ENCODE measurements at places on chromosomes 3 and 15. TPM values are rescaled to one million over a fixed set of nuclear protein-coding genes. Genes with fewer than 3 reads are reported as not detected.

P2RY1 gene
- 1.7 TPM for total RNA-seq

ZPLD1 gene
- not detected for total RNA-seq

ARGFX gene
- total RNA-seq = not detected

SENP8 gene
- total RNA-seq = 2.8 TPM

DNA sequence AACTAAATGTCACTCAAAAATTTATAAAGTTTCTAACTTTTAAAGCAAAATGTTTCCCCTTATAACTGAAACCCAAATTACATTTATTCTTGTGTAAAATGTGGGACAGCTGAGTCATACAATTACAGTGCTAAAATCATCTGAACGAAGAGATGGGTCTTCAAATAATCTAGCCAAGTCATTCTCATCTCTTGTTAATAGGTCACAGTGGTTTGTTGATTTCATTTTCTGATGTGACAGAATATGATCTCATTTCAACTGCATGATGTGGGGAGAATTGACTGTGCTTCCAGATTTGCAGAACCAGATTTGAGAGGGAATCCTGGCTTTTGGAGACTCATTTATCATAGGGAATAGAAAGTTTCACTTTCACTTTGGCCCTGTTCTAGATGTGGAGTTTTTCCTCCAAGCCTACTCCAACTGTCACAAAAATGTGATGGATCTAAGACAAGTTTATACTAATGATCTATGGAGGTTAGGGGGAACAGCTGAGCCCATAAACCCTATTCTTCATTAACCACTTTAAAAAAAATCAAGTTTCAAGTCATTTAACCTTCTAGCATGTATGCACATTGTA is 685.0 kb downstream of the PDCD6IP start:
- H3K4me3 ChIP-seq = peak overlapping the region; percentile 9
- H3K27ac ChIP-seq = no peak overlapping the region
- H3K36me3 ChIP-seq = no peaks in the 10 kb centered on the region
- no peak for DNase-seq
- H3K27me3 ChIP-seq = no peaks in the 10 kb centered on the region

GRCh38 chr3:61929617-61930016 is 368.2 kb downstream of the PTPRG start:
- H3K4me3 ChIP-seq = no peak overlapping the region
- no peaks in the 10 kb centered on the region for H3K36me3 ChIP-seq
- DNase-seq = no peak

GRCh38 chr15:100770661-100771584 is 108.7 kb upstream of the ALDH1A3 start:
- H3K4me3 ChIP-seq = no peak overlapping the region
- peaks cover 4% of the 10 kb centered on the region for H3K27me3 ChIP-seq
- no peak for DNase-seq
- no peak overlapping the region for H3K27ac ChIP-seq

DNA sequence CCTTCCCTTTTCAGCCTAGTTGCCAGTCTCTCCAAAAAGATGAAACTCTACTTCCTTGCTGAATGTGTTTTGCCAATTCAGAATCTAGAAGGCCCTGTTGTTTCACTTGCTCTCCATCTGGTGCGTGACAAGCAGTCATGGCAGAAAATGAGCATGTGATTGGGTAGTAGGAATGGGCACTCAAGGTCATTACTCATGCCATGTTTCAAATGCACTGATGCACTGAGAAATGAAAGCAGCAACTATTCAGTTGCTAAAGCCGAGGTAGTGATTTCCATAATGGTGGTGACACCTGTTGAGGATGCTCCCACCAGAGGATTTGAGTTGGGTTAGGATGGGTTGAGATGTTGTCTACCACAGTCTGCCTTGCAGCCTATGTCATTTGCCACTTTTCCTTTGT is 12.7 kb downstream of the ZBTB38 start:
- DNase-seq = no peak
- H3K36me3 ChIP-seq = no peaks in the 10 kb centered on the region
- peaks cover 27% of the 10 kb centered on the region for H3K4me1 ChIP-seq
- no peak overlapping the region for H3K4me3 ChIP-seq
- no peaks in the 10 kb centered on the region for H3K27me3 ChIP-seq

DNA sequence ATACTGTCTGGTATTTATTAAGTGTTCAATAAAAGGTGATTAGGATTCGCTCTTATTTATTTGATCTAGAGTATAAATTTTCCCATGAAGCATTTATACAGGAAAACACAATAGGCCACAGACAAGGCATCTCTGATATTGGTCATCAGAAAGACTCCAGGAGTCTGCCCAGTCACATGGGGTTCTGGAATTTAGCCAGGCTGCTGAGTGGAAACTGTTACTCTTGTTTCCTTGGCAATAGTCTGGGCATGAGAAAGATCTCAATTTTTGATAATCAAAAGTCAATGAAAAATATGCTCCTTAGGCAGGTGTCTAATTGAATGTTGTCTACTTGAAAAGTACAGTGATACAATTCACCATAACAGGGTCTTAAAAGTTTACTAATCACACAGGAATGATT is 161.2 kb downstream of the FRMD5 start:
- no peak for DNase-seq
- H3K4me3 ChIP-seq = no peak overlapping the region
- H3K36me3 ChIP-seq = no peaks in the 10 kb centered on the region
- H3K4me1 ChIP-seq = peaks cover 5% of the 10 kb centered on the region
- no peak overlapping the region for H3K27ac ChIP-seq
- H3K27me3 ChIP-seq = peaks cover 29% of the 10 kb centered on the region

GRCh38 chr3:2558796-2559195 is 460.1 kb downstream of the CNTN4 start:
- H3K4me3 ChIP-seq = no peak overlapping the region
- H3K36me3 ChIP-seq = no peaks in the 10 kb centered on the region
- H3K27me3 ChIP-seq = peaks cover 3% of the 10 kb centered on the region
- no peak for DNase-seq
- H3K4me1 ChIP-seq = no peaks in the 10 kb centered on the region

- no peak for DNase-seq
- H3K27ac ChIP-seq = no peak overlapping the region
- peaks cover 14% of the 10 kb centered on the region for H3K27me3 ChIP-seq
- no peaks in the 10 kb centered on the region for H3K4me1 ChIP-seq
These were observed 84.3 kb upstream of the ABI3BP start for GRCh38 chr3:101077361-101078011.

GRCh38 chr3:149252272-149252671 is 30.6 kb upstream of the CP start:
- H3K4me1 ChIP-seq = peaks cover 14% of the 10 kb centered on the region
- no peaks in the 10 kb centered on the region for H3K36me3 ChIP-seq
- no peak for DNase-seq

- no peak overlapping the region for H3K4me3 ChIP-seq
- DNase-seq = no peak
- no peak overlapping the region for H3K27ac ChIP-seq
- H3K4me1 ChIP-seq = no peaks in the 10 kb centered on the region
- H3K27me3 ChIP-seq = no peaks in the 10 kb centered on the region
These were observed 88.3 kb downstream of the PDZRN3 start for GRCh38 chr3:73536336-73536895.

- DNase-seq = no peak
- peaks cover 42% of the 10 kb centered on the region for H3K27me3 ChIP-seq
- H3K4me1 ChIP-seq = peaks cover under 1% of the 10 kb centered on the region
- no peak overlapping the region for H3K27ac ChIP-seq
These were observed 3.7 kb upstream of the CCK start for GRCh38 chr3:42269647-42270046.

DNA sequence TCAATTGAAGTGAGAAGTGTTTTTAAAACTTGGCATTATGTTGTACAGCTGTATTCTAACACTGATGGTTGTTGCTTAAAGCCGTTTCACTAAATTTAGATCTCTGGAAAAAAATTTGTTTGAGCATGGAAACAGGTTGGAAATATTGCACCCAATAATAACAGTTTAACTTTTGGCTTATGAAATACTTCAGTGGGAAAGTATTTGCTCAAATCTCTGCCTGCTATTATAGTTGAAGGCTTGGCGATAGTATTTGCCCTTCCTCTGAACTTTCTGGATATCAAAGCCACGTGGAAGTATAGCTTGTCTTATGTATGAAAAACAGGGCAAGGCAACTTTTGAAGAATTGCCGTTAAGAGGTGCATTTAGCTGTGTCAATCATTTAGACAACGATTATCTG is 270.3 kb upstream of the LRRFIP2 start:
- H3K4me3 ChIP-seq = no peak overlapping the region
- H3K4me1 ChIP-seq = no peaks in the 10 kb centered on the region
- H3K36me3 ChIP-seq = no peaks in the 10 kb centered on the region
- no peak overlapping the region for H3K27ac ChIP-seq
- no peak for DNase-seq
- H3K27me3 ChIP-seq = peaks cover 19% of the 10 kb centered on the region

Measured in activated CD8-positive, alpha-beta T cell treated with anti-CD3 and anti-CD28 coated beads for 36 hours (primary cell).